ENCODE measurements at places on chromosomes 3 and 15.

- DNase-seq: no peak
Measured at GRCh38 chr3:107956991-107957900, 133.6 kb downstream of the CD47 start.

GRCh38 chr3:135513106-135514059 lies 452.1 kb upstream of the PPP2R3A start:
- DNase-seq: peak; percentile 71

DNA sequence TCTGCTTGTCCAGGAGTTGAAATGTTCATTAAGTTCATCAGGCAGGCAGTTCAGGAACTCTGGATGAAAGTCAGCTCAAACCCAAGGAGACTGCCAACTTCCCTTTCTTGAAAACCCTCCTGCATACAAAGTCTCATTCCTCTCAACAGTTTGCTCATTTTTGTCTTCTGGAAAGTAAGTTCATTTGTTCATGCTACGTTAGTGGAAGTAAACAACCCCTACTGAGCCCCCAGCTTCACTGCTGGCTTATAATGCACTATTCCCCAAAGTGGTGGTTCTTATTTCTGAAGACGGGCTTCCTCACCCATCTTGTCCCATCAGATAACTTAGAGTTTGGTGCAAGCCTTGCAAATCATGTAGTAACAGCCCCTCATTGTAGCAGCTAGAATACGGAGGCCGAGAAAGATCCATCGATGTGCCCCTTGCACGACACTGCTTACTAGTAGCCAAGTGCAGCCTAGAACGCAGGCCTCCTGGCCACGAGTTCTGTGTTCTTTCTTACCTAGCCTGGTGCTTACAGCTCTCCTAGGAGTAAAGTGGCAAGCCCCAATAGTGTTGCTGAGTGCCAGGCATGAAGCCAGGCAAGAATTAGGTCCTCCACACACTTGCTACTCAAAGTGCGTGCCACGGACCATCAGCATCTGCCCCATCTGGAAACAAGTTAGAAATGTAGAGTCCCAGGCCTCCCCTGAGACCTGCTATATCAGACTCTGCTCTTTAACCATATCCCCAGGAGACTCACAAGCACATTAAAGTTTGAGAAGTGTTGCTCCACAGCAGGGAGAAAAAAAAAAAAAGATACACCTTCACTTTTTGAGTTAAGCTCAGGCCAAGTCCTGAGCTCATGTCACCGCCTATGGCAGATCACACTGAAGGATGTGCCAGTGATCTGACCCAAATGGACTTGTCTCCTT lies 82.5 kb downstream of the RFTN1 start:
- DNase-seq: no peak

DNA sequence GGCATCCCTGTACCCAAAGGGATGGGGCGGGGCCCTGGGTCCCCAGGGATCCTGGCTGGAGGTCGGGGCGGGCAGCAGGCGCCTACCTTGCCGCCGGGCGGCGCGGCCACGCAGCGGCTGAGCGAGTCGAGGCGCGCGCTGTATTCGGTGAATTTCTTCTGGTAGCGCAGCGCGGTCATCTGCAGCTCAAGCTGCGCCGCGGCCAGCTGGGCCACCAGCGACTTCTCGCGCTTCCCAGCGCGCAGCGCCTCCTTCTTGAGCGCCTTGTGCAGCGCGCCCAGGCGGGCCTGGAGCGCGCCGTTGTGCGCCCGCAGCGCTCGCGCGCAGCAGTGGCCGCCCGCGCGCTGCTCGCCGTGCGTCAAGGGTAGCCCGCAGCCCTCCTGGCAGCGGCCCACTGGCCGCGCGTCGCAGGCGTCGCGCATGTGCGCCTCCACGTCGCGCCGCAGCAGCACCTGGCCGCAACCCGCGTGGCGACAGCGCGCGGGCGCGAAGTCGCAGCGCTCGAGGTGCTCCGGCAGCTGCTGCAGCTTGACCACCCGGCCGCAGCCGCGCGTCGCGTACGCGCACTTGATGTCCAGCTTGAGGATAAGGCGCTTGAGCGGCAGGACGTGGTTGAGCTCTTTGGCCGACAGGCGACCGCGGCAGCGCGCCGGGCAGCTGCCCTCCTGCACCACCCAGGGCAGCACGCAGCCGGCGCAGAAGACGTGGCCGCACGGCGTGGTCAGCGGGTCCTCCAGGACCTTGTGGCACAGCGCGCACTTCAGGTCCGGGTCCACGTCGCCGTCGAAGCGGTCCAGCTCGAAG lies 522 bp downstream of the PDZRN3 start:
- DNase-seq: peak; percentile 88

DNA sequence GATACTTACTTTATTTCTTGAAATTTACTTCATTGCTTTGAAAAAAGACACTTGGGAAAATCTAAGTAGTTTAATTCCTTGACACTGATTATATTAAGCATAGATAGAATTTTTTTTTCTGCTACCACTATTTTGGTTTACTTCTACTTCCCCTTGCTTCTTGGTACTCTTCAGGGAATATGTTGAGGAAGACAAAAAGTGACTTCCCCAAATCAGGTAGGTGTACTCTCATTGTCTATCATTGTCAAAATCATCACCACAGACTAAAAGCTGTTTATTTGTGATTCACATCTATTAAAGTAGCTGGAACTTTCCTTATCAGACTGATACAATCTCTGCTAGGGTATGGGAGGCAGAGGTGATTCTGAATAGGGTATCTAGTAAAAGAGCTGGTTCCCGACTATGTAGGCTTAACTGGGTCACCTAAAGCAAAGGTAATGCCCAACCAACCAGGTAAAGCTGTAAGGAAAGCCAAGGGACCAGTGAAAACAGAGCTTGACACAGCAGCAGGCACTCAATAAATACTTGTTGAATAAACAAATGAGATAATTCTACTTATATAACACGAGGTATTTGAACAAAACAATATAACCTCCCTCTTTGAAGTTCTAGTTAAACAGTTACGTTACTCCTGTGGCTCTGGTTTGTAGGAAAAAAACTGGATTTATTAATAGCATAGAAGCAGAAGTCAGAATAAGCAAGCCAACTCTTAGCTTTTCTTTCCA lies 346.9 kb downstream of the PLCL2 start:
- DNase-seq: no peak

- DNase-seq: no peak
Measured at GRCh38 chr3:37227870-37228549, 53.6 kb upstream of the LRRFIP2 start.

DNA sequence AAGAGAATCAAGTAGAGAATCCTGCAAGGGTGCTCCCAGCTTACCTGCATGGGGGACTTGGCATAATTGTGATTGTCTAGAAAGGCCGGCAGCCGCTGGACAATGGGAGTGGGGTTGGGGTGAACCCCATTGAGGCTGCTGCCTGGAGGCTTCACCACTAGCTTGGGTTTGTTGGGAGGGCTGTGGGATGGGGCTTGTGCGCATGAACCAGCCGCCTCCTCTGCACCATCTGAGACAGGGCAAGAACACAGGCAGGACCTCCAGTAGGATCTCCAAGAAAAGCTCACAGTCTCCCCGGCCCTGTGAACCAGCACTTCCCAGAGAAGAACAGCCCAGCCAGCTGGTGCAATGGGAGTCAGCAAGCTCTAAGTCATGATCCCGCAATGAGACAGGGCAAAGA lies 39.8 kb downstream of the SEMA3G start:
- DNase-seq: no peak

DNA sequence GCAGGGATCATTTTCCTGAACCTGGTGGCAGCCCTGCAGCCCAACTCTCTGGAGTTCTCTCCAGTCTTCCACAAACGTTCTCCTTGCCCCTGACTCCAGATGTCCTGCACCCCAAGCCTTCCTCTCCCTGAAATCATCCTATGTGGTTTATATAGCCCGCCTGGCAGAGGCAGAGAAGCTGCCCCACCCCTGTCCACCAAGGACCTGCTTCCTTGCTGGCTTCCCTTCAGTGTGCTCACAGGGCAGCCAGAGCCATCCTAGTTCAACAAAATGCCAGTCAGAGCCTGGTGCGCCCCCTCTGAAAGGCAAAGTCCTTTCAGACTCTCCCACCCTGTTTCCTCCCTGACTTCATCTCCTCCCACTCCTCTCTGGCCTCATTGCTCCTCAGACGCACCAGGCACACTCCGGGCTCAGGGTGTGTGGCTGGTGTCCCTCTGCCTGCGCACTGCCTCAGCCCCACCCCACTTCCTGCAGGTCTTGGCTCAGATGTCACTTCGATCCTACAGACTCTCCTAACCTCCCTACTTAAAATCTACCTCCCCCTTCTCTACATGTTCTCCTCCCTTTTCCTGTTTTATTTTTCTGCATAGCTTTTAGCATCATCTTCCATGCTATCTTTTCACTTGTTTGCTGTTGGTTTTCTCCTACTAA lies 5.9 kb downstream of the KBTBD13 start:
- peak; percentile 81 for DNase-seq

- DNase-seq: no peak
Measured at GRCh38 chr3:182732232-182733015, 60.9 kb upstream of the ATP11B start.

DNA sequence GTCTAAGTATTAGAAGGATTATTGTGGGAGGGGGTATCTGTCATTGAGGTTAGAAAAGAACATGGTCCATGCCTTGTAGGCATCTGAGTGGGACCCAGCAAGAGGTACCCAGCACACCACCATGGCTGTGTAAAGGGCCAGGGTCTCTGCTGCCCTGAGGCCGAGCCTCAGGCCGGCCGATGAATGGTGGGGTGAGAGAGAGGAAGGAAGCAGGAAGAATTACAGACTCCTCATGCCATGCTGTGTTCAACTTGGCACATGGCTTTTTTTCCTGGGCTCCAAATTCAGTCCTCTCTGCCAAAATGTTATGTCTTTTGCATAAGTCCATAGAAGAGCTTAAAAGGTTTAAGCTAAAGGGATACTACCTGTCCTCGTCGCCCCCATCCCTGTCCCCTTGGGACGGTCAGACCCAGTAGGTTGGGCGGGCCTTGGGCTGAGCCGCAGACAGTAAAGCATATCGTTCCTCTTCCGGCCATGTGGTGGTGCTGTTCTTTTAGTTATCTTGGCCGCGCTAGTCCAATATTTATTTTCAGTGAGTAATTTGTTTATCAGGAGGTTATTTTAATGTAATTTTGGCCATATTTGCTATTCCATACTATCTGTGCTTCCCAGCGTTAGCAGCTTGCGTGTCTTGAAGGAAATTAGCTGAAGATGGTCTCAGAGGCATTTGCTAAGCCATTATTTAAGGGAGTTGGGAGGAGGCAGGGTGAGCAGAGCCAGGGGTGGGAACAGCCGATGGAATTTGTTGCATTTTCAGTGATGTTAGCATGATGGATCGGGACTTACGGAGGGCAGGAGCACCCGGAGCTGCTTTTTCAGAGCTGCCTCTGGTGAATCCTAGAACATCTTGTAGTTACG lies 152.4 kb downstream of the AGBL1 start:
- peak; percentile 84 for DNase-seq

GRCh38 chr15:101615986-101616848 lies 36.0 kb downstream of the TM2D3 start:
- peak; percentile 89 for DNase-seq

DNA sequence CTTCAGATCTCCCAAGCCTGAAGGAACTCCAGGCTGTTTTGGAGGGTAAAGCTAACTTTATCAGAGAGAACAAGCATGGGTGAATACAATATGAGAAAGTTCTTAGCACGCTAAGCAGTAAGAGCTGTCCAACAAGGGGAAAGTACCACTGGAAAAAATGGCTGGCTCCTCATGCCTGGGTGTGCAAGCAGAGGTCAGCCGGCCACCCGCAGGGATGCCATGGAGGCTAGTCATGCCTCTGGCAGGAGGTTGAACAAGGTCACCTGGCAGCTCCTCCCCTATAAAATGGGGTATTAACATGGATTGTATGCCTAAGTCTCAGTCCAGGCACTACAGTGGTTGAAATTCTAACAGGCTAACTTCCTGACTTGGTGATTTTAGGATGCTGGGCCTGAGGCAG lies 75.4 kb upstream of the SLC6A1 start:
- DNase-seq: no peak

DNA sequence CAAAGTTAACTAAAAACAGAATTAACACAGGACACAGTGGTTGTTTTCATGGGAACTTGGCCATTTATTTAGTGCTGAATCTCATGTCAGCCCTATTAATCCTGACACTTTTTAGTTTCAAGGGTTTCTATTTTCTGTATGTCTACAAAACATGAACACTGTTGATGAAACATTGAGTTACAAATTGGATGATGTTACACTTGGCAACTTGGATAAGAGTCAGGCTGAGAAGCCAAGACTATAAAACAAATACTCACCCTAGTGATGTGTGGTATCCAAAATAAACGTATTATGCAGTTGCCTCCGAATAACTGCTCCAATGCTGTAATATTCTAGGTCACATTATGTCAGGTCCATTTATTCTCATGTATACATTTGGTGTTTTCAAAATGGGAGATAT lies 349.6 kb downstream of the ZIC1 start:
- no peak for DNase-seq

DNA sequence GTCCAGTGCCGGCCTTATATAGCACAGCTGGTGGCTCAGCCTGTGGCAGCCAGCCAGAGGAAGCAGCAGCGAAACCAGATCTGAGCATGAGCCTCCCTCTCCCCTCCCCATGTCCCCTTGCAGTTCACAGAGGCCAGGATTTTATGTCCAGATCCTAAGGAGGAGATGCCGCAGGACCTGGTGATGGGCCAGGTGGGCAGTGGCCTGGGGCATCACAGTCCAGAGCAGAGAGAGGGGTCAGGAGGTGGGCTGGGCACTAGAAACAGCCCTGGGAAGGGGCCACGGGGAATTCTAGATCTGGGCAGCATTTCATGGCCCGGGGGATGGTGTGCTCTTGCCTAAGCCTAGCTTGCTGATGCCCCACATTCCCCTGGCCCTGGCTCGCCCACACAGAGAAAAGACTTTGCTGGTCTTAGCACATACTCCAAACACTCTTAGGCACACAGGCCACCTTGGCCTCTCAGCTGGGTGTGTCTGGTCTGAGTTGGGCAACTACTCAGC lies 259 bp upstream of the CILP start:
- no peak for DNase-seq

- DNase-seq: no peak
Measured at GRCh38 chr3:182122779-182123178, 411.1 kb downstream of the SOX2 start.

- no peak for DNase-seq
Measured at GRCh38 chr3:127738192-127738840, 65.6 kb downstream of the ABTB1 start.

- no peak for DNase-seq
Measured at GRCh38 chr3:119659606-119660291, 640 bp downstream of the POPDC2 start.

DNA sequence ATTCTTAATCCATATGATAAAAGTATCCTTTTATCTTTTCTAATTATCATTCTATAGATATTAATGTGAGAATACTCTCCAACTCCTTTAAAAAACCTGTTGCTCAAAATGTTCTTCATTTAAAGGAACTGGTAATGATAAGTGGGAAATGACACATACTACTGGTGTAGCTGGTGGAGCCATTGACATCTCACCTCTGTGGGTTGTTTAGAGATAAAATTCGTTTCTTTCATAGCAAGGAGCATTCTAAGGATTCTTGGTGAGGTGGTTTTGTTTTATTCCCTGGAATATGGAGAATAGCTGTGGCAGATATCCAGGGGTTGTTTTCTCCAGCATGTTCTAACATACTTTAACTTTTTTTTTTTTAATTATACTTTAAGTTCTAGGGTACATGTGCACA lies 299.8 kb upstream of the THBS1 start:
- no peak for DNase-seq

GRCh38 chr3:72889310-72890165 lies 1.7 kb downstream of the GXYLT2 start:
- DNase-seq: no peak
